ENCODE measurements at places on chromosomes 6 and 20.
A peak's percentile ranks its signal among the peaks of the same experiment; 100 is the strongest.

DNA sequence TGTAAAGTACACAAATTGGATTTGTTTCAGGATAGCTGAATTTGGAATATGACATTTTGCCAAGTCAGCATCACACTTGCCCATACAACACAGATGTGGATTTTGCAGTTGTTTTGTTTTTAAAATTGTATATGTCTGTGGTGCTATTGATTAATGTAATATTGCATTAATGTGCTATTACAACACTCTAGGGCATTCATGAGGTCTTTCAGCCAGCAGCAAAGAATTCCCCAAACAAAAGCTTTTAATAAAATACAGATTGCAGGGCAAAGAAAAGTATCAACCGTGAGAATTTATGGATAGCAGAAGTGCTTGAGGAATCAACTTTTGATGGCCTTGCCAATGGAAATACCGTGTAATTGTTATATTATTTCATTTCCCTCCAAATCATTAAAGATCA is 144.9 kb downstream of the AIG1 start:
- no peak for DNase-seq

GRCh38 chr6:56932910-56933477 is 21.9 kb upstream of the BEND6 start:
- peak; percentile 89 for DNase-seq

GRCh38 chr6:31068669-31069340 is 43.6 kb downstream of the C6orf15 start:
- DNase-seq = peak; percentile 87

- no peak for DNase-seq
Observed at GRCh38 chr6:137165375-137166246, 7.8 kb downstream of the IL22RA2 start.

GRCh38 chr6:136757150-136757549 is 35.1 kb downstream of the MAP3K5 start:
- no peak for DNase-seq

GRCh38 chr6:166826264-166826663 is 130.1 kb downstream of the RNASET2 start:
- DNase-seq = no peak

GRCh38 chr6:76057469-76057868 is 15.0 kb downstream of the IMPG1 start:
- DNase-seq = no peak

DNA sequence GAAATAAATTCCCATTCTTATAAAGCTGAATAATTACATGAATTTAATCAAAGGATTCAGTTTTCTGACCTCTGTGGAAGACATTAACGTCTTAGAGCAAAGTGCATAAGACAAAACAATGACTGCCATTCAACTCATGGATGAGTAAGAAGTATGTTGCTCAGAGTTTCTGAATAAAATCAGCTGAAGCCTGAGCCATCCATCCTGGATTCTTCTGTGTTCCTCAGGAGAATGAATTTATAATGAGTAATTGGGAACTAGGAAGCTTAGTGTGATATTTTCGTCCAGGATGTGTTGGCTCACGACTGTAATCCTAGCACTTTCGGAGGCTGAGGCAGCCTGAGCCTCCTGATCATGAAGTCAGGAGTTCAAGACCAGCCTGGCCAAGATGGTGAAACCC is 62.8 kb downstream of the PERP start:
- no peak for DNase-seq

GRCh38 chr6:21845439-21846140 is 252.0 kb downstream of the SOX4 start:
- DNase-seq = no peak

- DNase-seq = no peak
Observed at GRCh38 chr6:38501931-38502330, 137.8 kb downstream of the BTBD9 start.

DNA sequence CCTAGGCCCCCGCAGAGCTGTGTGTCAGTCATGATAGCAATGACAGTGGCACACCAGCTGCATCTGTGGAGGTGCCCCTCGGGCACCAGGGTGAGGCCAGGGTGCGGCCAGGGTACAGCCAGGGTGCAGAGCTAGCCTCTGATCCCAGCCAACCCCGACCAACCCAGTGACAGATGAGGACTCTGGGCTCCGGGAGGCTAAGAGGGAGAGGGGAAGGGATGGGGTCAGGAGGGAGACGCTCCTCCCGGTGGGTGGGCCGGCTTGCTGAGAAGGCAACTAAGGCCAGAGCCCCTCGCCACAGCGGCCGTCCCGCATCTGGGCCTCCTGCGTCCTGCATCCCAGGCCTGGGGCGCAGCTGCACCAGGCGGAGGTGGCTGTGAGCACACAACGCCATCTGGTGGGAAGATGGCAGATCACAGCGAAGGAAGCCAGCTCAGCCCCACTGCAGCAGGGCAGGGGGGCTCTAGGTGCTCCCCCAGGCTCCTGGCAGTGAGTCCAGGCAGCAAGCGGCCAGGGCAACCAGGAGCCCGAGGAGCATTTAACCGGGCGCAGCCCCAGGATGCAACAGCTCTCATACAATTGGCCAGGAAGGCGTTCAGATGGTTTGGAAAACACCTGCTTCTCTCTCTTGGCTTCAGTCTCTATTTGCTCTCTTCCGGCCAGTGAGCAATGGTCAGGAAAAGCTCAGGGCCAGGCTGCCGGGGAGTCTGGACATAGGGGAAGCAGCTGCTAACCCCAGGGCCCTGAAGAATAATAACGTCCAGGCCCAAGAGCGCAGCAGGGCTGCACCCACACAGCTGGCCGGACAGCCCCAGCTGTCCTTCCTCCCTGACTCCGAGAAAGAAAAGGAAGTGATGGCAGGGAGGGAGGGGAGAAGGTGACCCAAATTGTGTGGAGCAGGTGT is 169.4 kb downstream of the TAF4 start:
- peak; percentile 41 for DNase-seq

- no peak for DNase-seq
Observed at GRCh38 chr6:53707108-53707897, 41.7 kb upstream of the KLHL31 start.

DNA sequence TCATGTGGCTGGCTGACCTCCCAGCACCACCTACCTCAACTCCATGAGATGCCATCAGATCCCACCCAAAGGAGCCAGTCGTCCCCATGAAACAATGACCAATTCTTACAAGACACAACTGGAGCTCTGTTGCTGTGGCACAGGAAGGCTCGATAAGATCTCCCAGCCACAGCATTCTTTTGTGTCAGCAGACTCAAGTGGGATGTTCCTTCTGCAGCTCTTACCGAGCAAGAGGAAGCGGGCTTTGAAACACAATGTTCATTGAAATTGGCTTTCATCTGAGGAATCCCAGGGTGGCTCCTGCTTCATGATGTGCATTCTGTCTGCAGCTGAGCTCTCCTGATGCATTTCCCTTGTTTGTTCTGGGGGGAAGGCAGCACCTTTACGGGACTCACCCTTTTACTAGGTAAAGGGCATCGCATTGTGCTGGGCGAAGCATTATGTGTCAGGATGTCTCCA is 222.0 kb upstream of the SGK1 start:
- peak; percentile 47 for DNase-seq

DNA sequence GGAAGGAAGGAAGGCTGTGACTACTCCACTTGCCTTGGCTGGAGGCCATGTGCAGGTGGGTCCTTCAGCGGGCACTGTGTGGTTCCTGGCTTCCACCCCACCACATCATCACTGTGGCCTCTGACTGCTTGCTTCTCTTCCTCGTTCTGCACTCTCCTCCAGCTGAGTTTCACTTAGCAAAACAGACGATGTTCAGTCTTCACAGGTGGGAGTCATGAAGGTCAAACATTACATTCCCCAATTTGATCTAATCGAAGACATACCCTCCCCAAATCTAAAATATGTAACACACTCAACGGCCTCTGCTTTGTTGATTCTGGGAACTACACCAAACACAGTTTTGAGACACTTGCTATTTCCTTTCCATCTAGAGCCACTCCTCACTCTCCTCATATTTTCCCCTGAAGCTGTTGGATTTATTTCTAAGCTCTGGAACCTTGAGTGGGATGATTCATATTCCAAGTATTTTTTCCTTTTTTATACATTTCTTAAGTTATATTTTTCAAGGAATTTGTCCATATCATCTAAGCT is 132.5 kb upstream of the FOXA2 start:
- peak; percentile 56 for DNase-seq

DNA sequence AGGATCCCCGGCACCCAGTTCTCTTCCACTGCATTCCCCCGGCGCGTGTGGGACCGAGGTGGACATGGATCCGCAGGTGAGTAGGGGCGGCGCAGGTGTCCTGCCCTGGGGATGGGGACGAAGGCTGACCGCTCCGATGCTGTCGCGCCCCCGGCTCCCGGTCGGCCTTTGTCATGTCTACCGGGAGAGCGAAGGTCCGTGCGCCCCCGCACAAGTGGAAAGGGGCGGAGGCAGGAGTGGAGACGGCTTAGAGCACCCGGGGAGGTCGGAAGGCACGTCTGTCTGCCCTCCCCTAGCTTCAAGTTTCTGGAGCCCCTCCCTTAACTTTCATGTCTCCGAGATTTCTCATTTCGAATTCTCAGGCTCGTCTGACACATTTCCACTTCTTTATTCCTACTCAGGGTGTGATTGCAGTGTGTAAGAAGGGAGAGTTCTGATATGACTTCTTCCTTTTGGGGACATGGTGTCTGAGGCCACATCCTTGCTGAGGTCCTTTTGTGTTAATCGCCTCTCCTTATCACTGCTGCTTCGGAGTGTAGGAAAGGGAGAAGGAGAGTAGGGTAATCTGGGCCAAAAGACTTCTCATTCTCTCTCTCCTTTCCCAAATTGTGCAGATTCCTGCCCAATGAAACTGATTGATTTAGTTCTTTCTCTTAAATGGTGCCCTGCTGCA is 435 bp downstream of the KIFC1 start:
- DNase-seq = peak; percentile 45

- no peak for DNase-seq
Observed at GRCh38 chr20:46267108-46268105, 40.9 kb downstream of the CDH22 start.

GRCh38 chr6:71393471-71393870 is 104.9 kb downstream of the OGFRL1 start:
- no peak for DNase-seq

DNA sequence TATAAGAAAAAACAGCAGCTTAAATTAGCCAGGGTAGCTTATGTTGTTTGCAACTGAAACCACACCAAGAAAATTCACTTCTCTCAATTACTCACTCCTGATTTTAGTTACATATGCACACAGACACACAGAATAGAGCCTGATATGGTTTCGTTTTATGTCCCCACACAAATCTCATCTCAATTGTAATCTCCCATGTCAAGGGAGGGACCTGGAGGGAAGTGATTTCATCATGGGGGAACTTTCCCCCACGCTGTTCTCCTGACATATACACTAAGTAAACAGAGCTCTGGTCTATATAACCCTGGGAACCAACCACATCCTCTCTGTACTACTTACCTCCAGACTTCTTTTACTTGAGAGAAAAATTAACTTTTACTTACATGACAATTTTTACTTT is 9.8 kb downstream of the OR12D1 start:
- peak; percentile 3 for DNase-seq

DNA sequence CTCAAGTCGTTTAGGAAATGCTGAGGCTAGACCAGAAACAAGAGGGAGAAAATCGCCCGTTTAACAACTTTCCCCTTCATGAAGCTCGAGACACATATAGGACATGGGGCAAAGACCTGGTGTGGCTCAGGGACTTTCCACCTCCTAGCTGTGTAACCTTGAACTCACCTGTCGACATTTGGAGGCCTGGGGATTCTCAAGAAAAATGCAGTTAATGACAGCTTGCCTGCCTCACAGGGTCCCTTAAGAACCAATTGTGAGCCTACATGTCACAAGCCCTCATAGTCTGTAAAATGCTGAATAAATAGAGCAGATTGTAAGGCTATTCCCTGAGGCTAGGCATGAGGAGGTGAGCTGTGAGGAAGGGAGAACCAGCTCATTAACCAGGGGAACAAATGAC is 35.1 kb downstream of the MGME1 start:
- DNase-seq = no peak

- DNase-seq = no peak
Observed at GRCh38 chr20:20078041-20078440, 25.7 kb downstream of the CFAP61 start.

- DNase-seq = no peak
Observed at GRCh38 chr6:30441171-30441570, 48.1 kb upstream of the HLA-E start.

GRCh38 chr6:15385521-15385920 is 139.7 kb downstream of the JARID2 start:
- DNase-seq = no peak

- no peak for DNase-seq
Observed at GRCh38 chr20:12911372-12911771, 97.4 kb upstream of the SPTLC3 start.

GRCh38 chr6:15708231-15708630 is 45.4 kb upstream of the DTNBP1 start:
- no peak for DNase-seq

GRCh38 chr6:149895048-149895590 is 2.8 kb downstream of the RAET1E start:
- DNase-seq = peak; percentile 26

GRCh38 chr20:13149371-13150105 is 71.5 kb upstream of the ISM1 start:
- DNase-seq = no peak

- DNase-seq = no peak
Observed at GRCh38 chr6:30735668-30736314, 6.7 kb downstream of the FLOT1 start.

GRCh38 chr6:6882592-6882991 is 225.2 kb upstream of the RREB1 start:
- DNase-seq = no peak

GRCh38 chr6:158439255-158439654 is 120.6 kb upstream of the TMEM181 start:
- DNase-seq = peak; percentile 80

DNA sequence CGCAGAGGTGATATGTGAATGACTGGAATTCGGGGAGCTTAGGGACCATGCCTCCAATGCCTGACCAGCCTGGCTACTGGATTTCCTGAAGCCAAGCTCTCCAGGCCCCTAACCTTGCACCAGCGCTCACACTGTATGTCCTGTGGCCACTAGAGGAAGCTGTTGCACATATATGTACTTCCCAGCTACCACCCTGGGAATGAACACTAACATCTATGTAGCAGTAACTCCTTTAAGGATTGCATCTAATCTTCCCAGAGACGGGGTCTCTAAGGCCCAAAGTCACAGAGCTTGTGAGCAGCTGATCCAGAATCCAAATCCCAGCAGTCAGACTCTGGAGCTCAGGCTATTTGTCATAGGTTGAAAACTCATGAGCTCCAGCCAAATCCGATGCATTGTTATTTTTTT is 20.4 kb upstream of the BPIFB1 start:
- peak; percentile 57 for DNase-seq

GRCh38 chr20:46399401-46399800 is 7.0 kb downstream of the ELMO2 start:
- no peak for DNase-seq

DNA sequence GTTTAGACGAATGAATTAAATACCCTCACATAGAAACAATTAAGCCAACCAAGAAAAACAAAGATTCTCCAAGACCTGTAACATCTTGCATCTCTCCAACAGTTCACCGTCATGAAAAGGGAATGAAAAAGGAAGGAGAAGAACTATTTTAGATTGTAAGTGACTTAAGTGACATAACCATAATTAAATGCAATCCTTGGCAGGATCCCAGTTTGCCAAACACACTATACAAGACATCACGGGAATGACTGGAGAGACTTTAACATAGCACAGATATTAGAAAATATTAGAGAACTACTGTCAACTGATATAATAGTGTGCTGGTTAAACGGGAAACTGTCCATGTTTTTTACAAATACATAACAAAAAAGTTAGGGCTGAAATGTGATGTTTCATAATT is 22.2 kb downstream of the EPB41L2 start:
- DNase-seq = no peak

Measured in KBM-7 (cell line).